ENCODE measurements at places on chromosomes 3 and 15. TPM values are rescaled to one million over a fixed set of nuclear protein-coding genes. Genes with fewer than 3 reads are reported as not detected.

Gene MST1R
- 0.25 TPM for polyA plus RNA-seq

- peak; percentile 32 for DNase-seq
Measured at GRCh38 chr3:45145681-45146614, at the start of gene CDCP1. Gene CDCP1, minus strand, starts transcription at chr3:45146378. Its CDS starts 91 bp downstream, at chr3:45146287.

GRCh38 chr15:50182219-50183013 is 420 bp downstream of the SLC27A2 start:
- peak; percentile 20 for DNase-seq

DNA sequence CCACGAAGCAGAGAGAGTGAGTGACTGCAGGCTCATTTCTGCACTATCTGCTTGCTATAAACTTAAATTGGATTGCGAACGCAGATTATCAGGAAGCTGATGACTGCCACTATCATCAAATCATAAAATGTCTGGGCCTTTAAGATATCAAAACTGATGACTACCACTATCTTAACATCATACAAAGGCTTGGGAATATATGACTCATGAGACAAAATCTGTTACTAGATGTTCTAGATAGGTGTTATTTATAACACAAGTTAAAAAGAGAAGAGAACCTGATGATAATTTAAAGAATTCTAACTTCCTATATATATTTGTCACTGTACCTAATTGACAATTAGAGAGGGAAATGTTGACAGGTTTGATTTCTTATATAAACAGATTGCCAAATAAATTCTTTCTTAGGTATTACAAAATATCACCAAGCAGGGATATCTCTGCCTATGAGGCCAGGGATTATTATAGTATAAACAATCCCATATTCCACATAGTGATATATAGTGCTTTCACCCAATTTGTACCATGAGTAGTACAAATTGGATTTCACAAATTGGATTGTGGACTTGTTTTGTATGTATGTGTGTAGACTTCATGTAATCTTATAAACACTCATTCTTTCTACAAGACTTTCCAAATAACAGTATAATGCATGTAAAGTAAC is 1157.2 kb downstream of the ROBO1 start:
- DNase-seq: no peak

GRCh38 chr15:36282821-36283220 is 296.6 kb upstream of the CDIN1 start:
- no peak for DNase-seq

DNA sequence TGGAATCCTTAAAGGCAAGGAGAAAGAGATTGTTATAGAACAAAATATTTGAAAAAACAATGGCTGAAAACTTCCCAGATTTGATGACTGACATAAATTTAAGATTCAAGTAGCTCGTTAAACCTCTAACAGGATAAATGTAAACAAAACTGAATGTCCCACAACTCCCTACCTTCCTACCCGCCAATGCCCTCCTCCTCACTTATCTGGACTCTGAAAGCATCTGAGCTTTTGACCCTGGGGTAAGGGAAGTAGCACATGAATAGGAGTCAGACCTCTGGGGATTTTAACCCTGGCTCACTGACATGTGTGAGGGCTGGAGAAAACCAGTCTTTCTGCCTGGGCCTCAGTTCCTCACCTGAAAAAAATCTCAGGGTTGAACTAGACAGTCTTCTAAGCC is 26.9 kb downstream of the CYP19A1 start:
- DNase-seq: no peak

Measured in CD14-positive monocyte (primary cell).